ENCODE measurements at places on chromosomes 2 and 18. TPM values are rescaled to one million over a fixed set of nuclear protein-coding genes. Genes with fewer than 3 reads are reported as not detected.

DNA sequence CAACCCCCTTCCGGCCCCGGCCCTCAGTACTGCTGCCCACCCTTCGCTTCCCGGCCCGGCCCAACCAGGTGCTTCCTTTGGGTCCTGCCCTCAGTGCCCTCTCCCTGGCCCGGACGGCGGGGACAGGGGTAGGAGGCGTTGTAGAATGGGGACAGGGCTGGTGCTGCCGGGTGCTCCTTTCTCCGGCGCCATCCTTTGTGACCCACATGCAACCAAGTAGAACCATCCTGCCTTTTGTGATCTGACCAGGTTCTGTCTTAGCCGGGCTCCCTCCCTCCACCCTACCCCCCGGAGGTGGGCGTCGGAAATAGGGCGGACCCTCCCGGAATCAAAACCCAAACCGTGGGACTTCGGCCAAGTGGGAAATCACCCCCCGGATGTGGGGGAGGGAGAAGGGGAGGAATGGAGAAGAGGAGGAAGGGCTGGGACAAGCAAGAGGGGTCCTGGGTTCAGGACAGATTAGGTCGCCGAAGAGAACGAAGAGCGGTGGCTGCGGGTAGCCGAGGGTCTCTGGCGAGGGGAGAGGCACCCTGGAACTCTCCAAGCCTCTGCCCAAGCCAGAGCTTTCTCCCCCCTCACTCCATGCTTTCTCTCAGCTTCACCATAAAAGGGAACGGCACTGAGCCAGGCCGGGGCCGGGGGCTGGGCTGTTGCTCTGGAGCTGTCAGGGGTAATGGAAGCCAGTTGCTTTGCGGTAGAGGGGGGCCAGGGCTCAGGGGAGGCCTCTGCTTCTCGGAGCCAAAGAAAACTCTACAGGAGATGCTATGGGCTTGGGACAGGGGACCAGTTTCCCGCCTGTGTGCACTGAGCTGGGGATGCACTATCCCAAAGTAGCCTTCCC is 756 bp upstream of the OST4 start:
- DNase-seq, result no peak

DNA sequence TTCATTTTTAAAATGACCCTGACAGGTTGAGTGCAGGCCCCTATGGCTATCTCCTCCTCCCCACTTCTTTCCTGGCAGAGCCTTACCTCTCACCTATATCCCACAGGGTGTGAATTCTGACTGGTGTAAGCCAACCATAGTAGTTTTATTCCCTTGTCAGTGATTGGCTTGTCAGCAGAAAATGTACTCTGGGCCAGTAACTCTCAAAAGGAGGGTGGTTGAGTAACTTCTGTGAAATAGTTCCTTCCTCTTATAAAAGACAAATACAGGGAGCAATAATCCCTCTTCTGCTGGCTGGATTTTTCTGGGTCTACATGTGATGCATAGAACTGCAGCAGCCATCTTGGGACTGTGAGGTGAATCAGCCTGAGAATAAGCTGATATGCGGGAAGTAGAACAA is 83.4 kb downstream of the RAPH1 start:
- DNase-seq, result no peak

GRCh38 chr2:68425503-68425902 is 41.6 kb downstream of the FBXO48 start:
- no peak for DNase-seq

ASXL3 gene
- total RNA-seq, result not detected

GRCh38 chr18:65409261-65409660 is 341.6 kb upstream of the CDH7 start:
- peak; percentile 94 for DNase-seq

DNA sequence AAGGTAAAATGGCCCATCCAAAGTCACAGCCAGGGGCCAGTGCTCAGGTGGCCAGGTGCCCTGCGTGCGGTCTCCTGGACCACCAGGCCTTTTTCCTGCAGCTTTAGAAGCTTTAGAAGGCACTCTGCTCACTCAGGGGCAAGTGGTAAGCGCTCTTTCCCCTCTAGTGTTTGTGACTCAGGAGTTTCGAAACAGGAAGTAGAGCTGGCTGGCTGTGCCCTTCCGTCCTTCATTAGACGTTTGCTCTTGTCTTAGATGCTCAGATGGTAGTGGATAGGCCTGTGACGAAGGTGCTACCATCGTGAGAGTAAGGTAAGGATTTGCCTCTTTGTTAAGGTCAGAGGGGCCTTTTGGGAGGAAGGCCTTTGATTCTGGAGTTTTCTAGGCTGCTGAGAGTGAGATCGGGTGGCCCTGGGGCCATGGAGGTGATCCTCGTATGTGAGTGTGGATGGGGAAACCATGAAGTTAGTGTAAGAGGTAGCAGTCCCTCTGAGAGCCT is at the start of gene CASP8:
CASP8 (plus strand) TSS at position 235 of the 499 bp plus-strand sequence. CDS start 5,951 bp downstream, outside the sequence.
- DNase-seq, result no peak

DNA sequence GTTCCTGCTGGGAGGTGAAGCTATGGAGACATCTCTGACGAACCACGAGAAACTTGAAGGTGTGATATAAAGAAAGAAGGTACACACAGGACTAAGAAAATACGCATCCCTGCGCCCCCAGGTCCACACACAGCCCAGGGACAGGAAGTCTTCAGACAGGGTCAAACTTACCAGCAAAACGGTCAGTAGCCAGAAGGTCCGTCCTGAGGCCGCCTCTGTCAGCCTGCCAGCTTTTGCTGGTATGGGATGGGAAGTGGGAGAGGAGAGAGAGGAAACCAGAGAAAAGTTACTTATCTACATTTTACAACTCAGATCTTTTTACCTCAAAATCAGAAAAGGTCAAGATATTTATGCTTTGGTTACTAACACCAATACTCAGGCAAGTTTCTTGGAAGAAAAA is 47.2 kb downstream of the HDLBP start:
- no peak for DNase-seq

GRHL1 gene
- 0.14 TPM for total RNA-seq

DNA sequence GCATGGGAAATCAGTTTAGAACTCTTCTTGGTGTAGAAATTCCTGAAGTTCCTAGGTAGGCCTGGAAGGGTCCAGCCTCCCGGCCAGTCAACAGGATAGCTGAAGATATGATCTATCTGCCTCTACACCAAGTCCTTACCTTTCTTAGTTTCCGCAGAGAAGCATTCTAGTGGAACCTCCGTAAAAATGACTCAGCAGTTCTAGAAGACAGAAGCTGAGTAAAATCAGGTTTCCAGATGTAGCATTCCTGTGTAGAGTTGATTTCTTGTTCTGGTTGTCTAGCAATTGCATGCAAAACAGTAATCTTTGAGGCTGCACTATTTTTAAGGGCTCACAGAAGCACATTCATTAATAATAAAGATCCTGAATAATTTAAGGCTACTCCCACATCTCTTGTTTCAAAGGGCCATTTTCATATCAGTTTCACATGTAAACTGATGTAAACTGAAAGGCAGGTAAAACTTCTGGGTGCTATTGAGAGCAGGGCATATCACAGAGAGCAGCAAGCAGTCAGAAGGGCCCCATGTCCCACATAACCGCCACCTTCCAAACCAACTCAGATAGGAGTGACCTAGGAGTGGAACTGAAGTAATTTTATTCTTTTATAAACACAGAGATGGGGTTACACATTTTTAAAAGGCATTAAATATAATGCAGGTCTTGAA is 3.2 kb upstream of the DYTN start:
- no peak for DNase-seq

DNA sequence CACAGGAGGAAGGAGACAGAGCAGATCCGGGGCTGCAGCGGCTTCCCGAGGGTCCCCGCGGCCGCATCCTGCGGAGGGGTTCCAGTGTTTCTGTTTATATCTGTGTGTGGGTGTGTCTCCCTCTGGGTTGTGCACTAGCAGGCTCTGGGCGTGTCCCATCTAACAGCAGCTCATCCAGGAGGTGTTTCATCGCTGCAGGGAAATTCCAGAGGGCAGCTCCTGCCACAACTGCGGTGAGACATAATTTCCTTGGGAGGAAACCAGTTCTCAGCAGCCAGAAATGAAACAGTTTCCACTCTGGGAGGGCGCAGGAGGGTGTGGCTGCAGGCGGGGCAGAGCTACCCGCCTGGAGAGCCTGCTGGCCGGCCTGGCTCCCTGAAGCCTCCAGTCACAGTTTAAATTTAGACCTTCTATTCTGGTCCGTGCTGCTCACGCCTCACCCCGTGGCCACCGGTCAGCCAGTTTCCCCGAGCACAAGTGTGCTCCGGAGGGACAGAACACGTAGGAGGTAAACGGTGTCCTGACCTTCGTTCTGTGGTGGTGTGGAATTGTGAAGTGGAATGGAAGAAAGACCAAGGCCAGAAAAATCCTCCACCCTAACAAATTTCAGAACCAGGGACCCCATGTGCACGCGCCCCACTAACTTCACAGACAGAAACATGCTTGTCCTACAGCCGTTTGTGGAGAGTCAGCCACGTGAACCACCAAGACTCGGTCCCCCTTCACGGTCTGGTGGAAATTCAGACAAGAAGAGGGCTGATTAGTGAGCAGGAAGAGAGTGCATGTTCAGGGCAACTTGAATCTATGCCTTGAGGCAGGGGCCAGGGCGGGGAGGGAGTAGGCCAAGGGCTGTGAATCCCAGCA is 50.2 kb downstream of the TEX44 start:
- DNase-seq, result peak; percentile 81

DNA sequence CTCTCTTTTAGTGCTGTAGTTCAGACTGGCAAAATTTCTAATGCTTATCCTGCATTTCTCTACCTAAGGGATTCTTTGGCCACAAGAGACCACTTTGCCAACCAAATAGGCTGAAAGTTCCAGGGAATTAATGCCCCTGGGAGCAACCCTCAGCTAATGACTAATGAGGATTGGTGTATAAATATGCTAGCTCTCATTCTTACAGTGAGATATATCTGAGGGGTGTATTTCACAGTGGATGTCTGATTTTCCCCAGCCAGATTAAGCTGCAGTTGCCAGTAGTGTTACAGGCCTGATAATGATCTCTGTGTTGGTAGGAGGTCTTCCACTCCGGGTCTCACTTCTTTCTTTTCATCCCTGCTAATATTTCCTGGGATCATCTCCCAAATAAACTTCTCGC is 90.4 kb downstream of the GULP1 start:
- no peak for DNase-seq

DNA sequence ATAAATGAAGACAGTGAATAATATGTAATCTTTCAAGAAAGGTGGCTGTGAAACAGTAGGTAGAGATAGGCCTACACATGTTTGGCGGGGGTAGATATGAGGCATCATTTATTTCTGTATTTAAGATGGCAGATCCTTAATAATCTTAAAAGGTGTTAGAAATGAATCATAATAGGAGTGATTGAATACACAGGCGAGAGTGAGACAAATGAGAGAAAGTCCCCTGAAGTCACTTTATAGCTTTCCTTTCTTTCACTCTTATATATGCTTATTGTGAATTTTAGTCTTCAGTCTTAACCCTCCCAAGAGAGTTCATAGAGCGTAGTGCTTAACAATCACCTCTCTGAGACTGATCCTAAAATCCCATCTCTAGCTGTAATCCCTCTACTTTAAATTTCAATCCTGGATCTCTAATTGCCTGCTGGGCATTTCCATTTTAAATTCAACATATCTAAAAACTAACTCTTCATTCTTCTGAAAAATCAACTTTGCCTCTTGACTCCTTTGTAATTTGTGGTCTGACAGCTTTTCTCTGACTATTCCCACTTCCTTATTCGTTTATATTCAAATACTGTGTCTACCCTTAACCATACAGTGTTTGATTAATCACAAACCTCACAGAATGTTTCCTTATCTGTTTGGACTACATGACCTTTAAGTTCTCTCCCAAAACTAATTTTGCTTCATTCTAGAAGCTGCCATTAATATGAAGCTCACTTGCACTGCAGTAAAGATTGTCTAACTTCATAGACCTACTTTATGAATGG is 463.7 kb upstream of the FSIP2 start:
- DNase-seq, result no peak

DNA sequence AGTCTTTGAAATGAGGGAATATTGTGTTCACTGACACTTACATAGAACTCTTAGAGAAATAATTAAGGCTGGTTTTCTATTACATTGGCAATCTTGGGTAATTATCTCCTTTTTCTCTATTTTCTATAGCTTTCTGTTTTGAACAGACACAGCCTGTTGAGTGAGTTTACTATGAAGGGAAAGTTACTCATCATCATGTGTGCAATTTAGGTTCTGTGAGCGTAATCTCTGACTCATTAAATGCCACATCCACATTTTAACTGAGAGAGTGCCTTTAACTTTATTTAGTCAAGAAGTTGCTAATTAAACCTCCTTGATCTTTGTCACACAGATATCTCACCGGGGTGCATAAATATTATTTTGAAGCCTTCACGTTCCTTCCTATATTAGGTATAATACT is 174.0 kb upstream of the SLC8A1 start:
- no peak for DNase-seq

GRCh38 chr2:223000872-223001796 is 50.9 kb upstream of the KCNE4 start:
- DNase-seq, result no peak
